ENCODE measurements at places on chromosomes 12 and 14. TPM values are rescaled to one million over a fixed set of nuclear protein-coding genes. Genes with fewer than 3 reads are reported as not detected.

PLCZ1 gene
- total RNA-seq: not detected

KRT6B gene
- total RNA-seq: not detected

BCL2L14 gene
- total RNA-seq: not detected

NTN4 gene
- total RNA-seq: 45.1 TPM

ALX1 gene
- total RNA-seq: not detected

TMEM132C gene
- not detected for total RNA-seq

FAM186B gene
- 0.72 TPM for total RNA-seq

PDE6H gene
- not detected for total RNA-seq

LRRC9 gene
- not detected for total RNA-seq

SMARCC2 gene
- total RNA-seq: 65.9 TPM

MARS1 gene
- 171 TPM for total RNA-seq

PLA2G1B gene
- not detected for total RNA-seq

MIP gene
- not detected for total RNA-seq

LBHD2 gene
- total RNA-seq: not detected

KRT79 gene
- total RNA-seq: not detected

NGDN gene
- 49.6 TPM for total RNA-seq

ADAMTS20 gene
- total RNA-seq: not detected

TMCC3 gene
- 0.36 TPM for total RNA-seq

CISTR gene
- total RNA-seq: not detected

ZDHHC22 gene
- total RNA-seq: not detected

CEP170B gene
- total RNA-seq: 17.1 TPM

CDH24 gene
- total RNA-seq: 3.3 TPM

BMAL2 gene
- 21.7 TPM for total RNA-seq

TAS2R43 gene
- not detected for total RNA-seq

PTHLH gene
- 3.2 TPM for total RNA-seq

CPNE6 gene
- not detected for total RNA-seq

BBOF1 gene
- total RNA-seq: 15.9 TPM

GPR135 gene
- total RNA-seq: 5.1 TPM

GRIN2B gene
- total RNA-seq: not detected

FIGNL2 gene
- total RNA-seq: 0.29 TPM

IL31 gene
- total RNA-seq: not detected

SSPN gene
- 9.8 TPM for total RNA-seq

IFT43 gene
- total RNA-seq: 32.6 TPM

BMP4 gene
- 6.8 TPM for total RNA-seq

GUCY2C gene
- not detected for total RNA-seq

C12orf42 gene
- total RNA-seq: not detected

P2RX2 gene
- total RNA-seq: not detected

CAPZA3 gene
- not detected for total RNA-seq

AICDA gene
- not detected for total RNA-seq

KRT73 gene
- total RNA-seq: not detected

TRHDE gene
- total RNA-seq: 0.59 TPM

Measured in osteoblast (primary cell).